ENCODE measurements at places on chromosomes 5 and 9. TPM values are rescaled to one million over a fixed set of nuclear protein-coding genes. Genes with fewer than 3 reads are reported as not detected.

The LAMC3 gene
- 0.34 TPM for total RNA-seq

The SLC4A9 gene
- 0.26 TPM for total RNA-seq

The ACOT12 gene
- not detected for total RNA-seq

The TMOD1 gene
- 1.7 TPM for total RNA-seq

The SPINK4 gene
- not detected for total RNA-seq

The PCDHGA7 gene
- 0.07 TPM for total RNA-seq

The BTF3 gene
- 936 TPM for total RNA-seq

GRCh38 chr5:81789033-81789432 lies 38.1 kb upstream of the SSBP2 start:
- DNase-seq, result no peak

DNA sequence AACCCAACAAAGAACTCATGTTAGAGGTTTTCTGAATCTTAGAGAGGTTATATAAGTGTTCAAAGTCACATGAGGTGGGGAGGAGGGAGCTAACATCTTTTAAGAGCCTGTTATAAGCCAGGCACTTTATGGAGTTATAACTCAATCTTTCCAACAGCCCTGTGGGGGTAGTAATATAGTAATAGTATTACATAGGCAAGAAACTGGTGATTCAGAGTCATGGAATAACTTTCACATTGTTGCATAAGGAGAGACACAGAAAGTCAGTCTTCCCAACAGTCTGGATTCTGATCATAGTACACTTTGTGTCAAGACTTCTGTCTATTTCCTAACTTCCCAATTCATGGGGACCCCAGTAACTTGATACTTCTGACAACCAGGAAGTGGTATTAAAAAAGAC lies 89.2 kb downstream of the ACER2 start:
- no peak for DNase-seq

- no peak for DNase-seq
Observed at GRCh38 chr9:133384736-133385321, 8.7 kb downstream of the STKLD1 start.

DNA sequence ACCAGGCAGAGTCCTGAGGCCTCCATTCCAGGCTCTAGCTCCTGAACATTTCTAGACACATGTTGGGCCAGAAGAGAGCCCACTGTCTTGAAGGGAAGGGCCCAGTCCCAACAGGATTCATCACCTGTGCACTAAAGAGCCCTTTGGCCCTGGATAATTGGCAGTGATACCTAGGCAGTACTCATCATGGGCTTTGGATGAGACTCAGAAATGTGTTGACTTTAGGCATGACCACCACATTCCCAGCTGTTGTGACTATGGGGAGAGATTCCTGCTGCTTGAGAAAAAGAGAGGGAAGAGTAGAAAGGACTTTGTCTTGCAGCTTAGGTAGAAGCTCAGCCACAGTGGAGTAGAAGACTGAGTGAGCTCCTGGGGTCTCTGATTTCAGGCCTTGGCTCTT lies 138.4 kb upstream of the DAPK1 start:
- no peak for DNase-seq

DNA sequence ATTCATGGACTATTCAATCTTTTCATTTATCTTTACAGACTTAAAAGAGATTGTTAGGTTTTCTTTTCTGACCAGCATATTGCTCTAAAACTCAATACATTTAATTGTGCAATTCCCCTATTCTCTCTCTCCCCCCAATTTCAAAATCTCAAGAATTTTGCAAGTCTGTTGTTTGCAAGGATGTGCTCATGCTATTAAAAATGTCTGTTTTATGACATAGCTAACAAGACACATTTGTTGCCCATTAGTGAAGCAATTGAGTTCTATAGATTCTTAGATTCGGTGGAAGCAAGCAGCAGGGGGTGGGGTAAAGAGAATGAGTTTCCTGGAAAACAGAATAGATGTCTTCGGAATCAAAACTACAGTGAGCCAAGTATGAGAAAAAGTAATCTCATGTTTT lies 8.5 kb upstream of the CSNK1A1 start:
- no peak for DNase-seq

DNA sequence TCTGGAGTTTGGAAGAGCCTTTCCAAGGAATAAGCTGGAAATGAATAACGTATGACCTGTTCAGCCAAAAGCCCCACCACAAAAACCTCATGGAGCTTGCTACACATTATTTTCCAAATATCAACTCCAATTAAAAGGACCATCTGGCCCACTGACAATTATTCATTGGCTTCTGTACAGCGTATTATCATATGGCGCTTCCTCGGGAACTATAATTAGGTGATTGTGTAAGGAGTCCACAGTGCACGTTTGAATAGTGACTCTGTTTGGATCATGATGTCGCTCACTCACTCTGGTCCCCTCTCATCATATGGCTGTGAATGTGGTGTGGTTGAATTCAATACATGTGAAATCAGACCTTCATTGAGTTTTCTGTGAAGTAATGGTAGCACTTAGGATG lies 52.1 kb downstream of the GDNF start:
- no peak for DNase-seq

- no peak for DNase-seq
Observed at GRCh38 chr9:127351182-127352166, 45.5 kb upstream of the SLC2A8 start.

DNA sequence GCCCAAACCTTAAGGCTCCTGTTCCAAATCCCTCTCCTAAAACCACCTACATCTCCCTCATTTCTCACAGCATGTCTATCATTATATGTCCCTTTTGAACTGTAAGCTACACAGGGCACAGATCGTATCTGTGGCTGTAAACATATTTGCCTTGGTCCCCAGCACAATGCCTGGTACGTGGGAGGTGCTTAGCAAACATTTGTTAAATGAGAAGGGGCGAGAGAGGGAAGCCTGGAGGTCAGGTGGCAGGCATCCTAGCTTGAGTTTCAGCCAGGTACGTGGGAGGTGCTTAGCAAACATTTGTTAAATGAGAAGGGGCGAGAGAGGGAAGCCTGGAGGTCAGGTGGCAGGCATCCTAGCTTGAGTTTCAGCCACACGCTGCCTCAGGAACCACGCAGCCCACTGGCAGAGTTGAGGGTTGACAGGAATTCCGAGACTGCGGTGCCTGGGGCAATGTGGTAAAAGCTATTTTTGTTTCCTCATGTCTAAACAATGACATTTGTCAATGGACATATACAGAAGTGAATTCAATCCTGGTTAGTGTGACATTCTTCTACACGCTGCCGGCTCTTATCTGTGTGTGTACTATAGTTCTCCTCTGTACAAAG lies 113.6 kb downstream of the EFNA5 start:
- DNase-seq, result no peak

DNA sequence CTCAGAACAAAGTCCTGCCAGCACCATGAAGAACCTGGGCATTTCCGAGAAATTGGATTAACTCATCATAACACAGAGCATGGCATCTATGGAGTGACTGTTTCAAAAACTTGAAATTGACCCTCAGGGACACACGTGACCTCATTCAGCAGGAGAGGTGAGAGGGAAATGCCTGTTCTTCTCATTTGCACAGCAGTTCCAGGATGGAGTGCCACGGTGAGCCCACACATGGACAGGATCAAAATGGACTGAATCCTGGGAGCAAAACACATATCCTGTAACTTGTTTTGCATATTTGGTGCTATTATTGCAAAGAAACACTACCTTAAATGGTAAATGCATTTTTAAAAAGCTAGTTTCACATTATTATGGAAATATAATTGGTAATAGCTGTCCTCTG lies 256.1 kb upstream of the IRX2 start:
- DNase-seq, result no peak

DNA sequence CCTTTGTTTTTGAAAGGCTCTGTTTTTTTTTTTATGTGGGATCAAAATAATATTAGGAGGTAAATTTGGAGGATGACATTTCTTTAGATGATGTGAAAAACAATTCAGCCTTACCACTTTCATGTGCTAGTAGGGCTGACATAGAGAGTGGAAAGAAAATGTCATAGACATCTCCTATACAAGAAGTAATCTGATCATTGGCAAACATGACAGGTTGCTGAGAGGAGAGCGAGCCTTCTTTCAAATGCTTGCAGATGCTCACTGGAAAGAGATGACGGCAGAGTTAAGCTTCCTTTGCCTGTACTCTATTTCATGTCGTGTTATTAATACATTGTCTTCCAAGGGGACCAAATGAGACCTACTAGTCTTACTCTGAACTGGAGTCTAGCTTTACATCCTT lies 160.1 kb upstream of the DAP start:
- DNase-seq, result no peak

GRCh38 chr5:172076761-172077244 lies 70.4 kb upstream of the FBXW11 start:
- no peak for DNase-seq

DNA sequence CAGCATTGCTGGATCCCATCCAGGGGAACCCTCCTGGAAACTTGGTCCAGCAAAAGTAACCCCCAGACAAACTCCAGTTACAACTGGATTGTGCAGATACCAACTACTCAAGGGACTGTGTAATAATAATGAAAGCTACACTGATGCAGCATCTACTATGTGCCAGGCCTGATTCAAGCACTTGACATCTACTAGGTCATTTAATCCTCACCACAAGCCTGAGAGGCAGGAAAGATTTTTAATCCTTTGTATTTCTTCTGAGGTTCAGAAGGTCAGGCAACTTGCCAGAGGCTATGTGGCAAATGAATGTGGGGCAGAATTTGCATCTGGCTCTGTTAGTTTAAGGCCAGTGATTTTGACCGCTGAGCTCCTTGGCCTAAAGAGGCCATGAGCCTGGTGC lies 29.5 kb upstream of the FOXI1 start:
- no peak for DNase-seq

All from activated CD4-positive, alpha-beta memory T cell treated with anti-CD3 and anti-CD28 coated beads for 36 hours (primary cell).